ENCODE measurements at places on chromosomes 2 and 18. TPM values are rescaled to one million over a fixed set of nuclear protein-coding genes. Genes with fewer than 3 reads are reported as not detected.

DNA sequence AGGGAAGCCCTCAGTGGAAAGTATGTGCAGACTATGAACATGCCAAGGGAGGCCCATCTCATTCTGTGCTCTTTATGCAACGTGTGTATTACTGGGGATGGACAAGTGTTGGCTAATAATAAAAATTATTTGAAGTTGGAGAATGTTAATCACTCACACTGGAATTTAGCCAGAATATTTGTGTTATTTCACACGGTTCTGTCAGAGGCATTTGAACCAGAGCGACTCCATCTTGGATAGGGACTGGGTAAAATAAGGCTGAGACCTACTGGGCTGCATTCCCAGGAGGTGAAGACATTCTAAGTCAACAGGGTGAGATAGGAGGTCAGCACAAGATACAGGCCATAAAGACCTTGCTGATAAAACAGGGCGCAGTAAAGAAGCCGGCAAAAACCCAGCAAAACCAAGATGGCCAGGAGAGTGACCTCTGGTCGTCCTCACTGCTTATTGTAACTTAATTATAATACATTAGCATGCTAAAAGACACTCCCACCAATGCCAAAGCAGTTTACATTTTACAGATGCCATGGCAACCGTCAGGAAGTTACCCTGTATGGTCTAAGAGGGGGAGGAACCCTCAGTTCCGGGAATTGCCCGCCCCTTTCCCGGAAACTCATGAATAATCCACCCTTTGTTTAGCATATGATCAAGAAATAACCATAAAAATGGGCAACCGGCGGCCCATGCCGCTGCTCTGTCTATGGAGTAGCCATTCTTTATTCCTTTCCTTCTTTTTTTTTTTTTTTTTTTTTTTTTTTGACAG is 2.6 kb upstream of the FZD5 start:
- DNase-seq: peak; percentile 69

DNA sequence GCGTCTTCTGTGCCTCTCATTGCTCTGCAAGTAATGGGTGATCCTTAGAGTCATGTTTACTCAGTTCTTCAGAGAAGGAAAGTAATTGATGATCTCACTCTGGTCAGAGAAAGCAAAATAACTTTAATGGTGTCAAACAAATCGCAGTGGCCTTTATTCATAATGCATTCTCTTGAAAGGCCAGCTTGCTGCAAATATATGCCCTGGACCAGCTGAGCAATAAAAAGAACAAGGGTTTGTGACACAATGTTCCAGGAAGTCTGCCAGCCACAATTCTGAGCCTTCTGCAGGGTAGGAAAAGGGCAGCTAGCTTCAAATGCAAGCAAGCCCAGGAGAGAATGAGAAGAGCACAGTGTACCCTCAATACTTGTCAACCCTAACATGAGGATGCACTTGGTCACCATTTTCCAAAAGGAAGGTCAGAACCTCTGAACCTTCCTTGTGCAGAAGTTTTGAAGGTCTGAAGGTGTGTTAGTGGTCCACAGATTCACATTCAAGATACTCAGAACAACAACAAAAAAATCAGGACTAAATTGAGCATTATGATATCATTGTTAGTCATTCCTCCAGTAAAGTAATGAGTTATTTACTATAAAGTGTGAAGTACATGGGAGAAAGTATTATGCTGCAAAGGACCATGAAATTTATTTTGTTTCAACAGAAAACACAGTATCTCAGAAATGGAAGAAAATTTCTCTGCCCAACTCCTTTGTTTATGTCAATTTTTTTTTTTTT is 355.6 kb downstream of the PAX3 start:
- no peak for DNase-seq

GRCh38 chr18:10689236-10690034 is 163.6 kb downstream of the NAPG start:
- no peak for DNase-seq

Gene FAM117B
- 6.9 TPM for total RNA-seq
